ENCODE measurements at places on chromosomes 2 and 18.

DNA sequence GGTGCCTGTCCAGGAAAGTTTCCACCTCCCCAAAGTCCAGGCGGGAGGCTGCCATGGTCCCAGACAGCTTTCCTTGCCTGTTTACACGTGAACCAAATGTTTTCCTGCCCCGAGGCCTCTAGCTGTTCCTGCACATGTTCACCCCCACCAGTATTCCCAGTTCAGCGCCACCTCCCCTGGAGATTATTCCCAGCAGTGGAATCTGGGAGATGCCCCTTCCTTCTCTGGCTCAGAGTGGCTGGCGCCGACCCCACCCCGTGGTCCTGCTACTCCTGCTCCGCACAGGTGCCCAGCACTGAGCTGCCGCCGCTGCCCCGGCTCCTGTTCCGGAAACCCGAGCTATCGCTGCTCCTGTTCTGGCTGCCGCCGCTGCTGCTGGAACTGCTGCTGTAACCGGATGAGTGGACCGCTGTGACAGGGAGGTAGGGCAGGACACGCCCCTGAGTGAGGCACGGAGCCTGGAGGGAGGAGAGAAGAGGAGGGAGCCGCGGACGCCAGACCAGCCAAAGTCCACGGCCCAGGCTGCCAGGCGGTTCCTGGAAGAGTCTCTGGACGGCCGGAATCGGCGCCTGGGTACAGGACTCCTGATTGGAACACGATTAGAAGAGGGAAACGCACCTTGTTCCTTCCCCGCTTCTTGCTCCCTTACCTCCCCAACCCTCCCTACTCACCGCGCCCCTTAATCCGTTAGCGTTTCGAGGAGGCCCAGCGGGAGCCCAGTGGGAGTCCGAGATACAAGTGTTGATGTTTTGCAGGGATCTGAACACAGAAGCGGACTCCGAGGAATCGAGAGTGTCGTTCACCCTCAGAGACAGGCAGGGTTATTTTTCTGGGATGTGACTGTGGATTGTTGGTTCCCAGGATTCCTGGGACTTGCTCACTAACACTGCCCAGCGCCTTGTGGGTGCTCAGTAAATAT, at the start of gene PDE11A:
Gene PDE11A, minus strand, starts transcription at position 395 of the 919 bp plus-strand sequence. Its CDS starts 340 bp downstream, at position 55.
- DNase-seq, result peak; percentile 89

DNA sequence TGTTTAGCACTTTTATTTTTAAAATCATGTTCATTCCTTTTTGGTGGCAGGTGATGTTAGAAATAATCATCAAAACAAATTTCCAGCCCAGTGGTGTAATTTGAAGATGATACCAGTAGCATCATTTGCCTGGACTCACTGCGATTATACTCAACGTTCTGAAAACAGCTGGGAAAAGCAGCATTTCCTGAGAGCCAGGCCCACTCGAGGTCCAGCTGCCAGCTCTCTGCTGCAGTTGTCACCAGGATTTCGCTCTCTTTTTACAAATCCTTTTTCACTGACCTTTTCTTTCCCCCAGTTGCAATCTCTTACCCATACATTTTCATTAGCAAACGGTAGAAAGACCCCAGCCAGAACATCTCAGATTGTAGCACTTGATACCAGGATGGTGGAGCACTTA, 110.6 kb upstream of the LYPD1 start:
- no peak for DNase-seq

GRCh38 chr2:133266041-133266925, 302.0 kb downstream of the NCKAP5 start:
- no peak for DNase-seq

- no peak for DNase-seq
Observed at GRCh38 chr2:232857158-232857563, 12.9 kb upstream of the SNORC start.

DNA sequence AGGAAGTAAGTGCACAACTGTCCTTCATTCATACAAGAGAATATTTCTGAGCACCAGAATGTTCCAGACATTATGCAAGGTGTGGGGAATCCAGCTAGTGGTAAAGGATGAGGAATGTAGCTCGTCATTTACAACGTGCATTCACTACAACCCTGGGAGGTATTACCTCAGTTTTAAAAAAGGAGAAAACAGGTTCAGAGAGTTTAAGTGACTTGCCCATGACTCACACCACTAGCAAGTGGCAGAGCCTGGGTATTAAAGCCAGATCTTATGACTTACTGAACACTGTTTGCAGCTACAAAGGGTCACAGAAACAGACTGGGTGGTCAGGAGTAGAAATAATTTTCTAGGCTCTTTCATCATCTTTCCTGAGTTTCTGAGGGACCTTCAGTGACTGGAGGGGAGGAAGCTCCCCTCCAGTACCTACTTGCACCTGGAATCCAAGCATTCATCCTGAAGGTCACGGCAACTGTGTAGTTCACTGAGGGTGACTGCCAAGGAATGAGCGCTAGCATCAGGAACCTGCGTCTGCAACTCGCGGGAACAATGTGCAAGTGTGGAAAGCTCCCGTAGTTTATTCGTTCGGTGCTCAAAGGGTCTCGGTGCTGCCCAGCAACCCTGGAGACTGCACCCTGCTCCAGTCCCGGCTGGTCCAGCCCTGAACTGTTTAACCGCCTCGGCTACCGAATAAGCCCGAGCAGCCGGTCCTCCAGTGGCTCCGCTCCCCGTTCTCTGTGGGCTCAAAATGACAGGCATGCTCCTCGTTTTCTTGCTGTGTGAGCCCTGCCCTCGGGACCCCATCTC, 647 bp downstream of the CCDC121 start:
- DNase-seq, result no peak

GRCh38 chr2:55976681-55977080, 53.1 kb upstream of the EFEMP1 start:
- DNase-seq, result no peak

DNA sequence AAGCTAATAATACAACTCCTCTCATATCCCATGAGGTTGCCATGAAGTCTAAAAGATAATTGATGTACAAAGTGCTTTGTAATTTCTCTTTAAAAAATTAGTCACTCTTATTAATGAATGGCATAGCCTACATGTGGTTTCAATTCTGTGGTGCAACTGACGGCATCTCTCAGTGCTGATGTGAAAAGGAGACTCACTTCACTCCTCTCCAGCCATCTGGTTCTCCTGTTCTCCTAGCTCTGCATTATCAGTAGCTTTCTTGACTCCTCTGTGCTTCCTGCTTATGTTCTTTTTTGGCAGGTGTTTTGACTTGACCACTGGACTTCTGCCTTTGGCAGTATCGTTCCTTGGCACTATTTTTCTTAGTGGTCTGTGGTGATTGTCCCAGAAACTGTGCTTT, 134.9 kb upstream of the ZFP36L2 start:
- no peak for DNase-seq

GRCh38 chr2:101881131-101881530, 110.6 kb upstream of the IL1R2 start:
- no peak for DNase-seq

GRCh38 chr2:202514732-202515131, 120.0 kb upstream of the FAM117B start:
- no peak for DNase-seq

DNA sequence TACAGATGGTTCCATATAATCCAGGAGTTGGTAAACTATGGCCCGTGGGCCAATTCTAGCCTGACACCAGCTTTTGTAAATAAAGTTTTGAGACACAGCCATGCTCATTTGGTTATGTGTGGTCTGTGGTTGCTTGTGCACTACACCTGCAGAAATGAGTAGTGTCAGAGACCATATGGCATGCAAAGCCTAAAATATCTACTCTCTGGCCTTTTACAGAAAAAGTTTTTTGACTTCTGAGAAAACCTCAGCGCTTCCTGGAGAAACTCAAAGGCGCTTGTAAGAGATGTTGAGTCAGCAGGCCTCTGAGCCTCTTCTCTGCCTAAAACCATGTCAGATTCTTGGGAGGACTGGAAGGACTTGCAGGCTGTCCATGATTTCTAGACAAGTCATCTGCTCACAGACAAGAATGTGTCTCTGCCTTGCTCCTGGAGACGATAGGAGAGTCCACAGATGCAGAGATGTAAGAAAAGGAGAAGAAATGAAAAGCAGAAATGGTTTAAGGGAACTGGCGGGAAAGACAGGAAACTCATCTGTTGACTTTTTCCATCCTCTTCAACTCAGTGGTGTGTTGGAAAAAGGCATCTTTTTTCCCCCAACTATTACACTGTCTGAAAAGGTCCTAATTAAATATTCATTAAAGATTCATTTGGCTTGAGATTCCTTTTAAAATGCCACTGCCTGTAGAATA, 5.2 kb downstream of the TTC39C start:
- no peak for DNase-seq

Data from DMS153 (cell line).